ENCODE measurements at places on chromosomes 4 and X.

DNA sequence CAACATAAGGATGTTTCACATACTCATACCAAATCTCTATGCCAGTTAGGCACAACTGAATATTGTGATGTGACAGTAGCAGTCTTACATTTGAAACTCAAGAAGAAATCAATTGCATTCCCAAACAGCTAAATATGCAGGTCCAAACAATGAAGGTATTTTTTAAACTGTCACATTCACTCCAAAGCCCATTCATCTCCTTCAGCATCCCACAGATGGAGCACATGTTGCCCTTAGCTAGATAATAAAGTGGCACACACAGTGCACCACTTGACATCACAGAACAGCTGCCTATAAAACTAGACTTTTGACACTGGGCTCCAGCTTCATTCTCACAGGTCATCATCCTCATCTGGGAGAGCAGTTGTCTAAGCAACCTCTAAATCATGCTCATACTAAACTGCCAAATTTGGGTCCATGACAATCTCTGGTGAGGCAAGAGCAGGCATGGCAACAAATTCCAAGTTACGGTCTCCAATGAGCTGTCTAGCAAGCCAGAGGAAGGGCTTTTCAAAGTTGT is 26.2 kb upstream of the ARHGEF6 start:
- DNase-seq, result no peak

- no peak for DNase-seq
These were observed 49.5 kb downstream of the CLNK start for GRCh38 chr4:10635091-10635490.

DNA sequence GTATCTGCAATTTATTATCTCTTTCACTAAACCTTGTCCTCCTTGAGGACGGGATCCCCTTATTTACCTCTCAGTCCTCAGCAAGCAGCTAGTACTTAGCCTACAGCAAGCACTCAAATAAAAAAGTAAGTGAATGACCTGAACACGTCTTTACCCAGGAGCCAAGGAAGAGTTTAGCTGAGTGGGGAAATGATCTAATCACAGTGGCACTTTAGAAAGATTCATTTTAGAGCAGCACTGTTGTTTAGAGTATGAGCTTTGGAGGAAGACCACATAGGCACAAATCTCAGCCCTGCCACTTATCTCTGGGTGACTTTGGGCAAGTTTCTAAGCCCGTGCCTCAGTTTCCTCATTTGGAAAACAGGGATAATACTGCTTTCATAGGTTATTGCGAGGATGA is 2.7 kb downstream of the FAM120C start:
- no peak for DNase-seq

DNA sequence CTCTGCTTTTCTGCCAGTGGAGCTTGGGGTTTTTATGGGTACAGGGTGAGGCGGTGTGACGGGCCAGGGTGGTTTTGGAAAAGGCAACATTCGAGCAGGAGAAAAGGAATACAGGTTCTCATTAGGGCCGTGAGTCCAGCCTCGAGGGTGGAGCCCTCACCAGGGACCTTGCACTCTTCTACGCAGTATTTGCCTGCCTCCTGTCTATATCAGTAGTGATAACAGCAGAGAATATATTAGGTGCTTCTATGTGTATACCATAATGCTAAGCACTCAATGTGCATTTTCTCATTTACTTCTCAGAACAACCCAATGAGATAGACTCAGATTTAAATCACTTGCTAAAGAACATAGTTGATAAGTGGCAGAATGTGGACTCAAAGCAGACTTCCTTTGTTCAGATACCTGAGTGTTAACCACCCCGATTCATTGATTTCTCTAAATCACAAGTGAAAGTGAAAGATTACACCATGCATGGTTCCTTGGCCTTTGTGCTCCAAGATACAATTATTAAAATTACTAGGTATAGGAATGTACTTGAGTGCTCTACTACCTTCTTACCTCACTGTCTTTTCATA is 403.9 kb downstream of the PCDH7 start:
- no peak for DNase-seq

- DNase-seq, result no peak
These were observed 3.7 kb upstream of the SRP72 start for GRCh38 chr4:56463711-56464110.

All from posterior cingulate gyrus (tissue), 11 donors.